Neural crest cell (in vitro differentiated cells): ENCODE measurements at places on chromosomes 3 and 15.

- no peak overlapping the region for H3K4me3 ChIP-seq
- H3K27me3 ChIP-seq, result no peaks in the 10 kb centered on the region
- no peaks in the 10 kb centered on the region for H3K4me1 ChIP-seq
- peaks cover 13% of the 10 kb centered on the region for H3K36me3 ChIP-seq
- H3K27ac ChIP-seq, result no peak overlapping the region
These were observed 58.6 kb downstream of the PIAS1 start for GRCh38 chr15:68112706-68113105.

- H3K4me1 ChIP-seq, result peaks cover 25% of the 10 kb centered on the region
- H3K4me3 ChIP-seq, result peak within 1 kb of the TSS; percentile 86
- no peaks in the 10 kb centered on the region for H3K36me3 ChIP-seq
- DNase-seq, result peak; percentile 63
- H3K27me3 ChIP-seq, result peaks cover 35% of the 10 kb centered on the region
- H3K27ac ChIP-seq, result no peak within 1 kb of the TSS
These were observed at the start of gene ZMYND10 for GRCh38 chr3:50345586-50346234. Gene ZMYND10 (minus strand): TSS chr3:50345732. CDS start chr3:50345579, 153 bp downstream.

DNA sequence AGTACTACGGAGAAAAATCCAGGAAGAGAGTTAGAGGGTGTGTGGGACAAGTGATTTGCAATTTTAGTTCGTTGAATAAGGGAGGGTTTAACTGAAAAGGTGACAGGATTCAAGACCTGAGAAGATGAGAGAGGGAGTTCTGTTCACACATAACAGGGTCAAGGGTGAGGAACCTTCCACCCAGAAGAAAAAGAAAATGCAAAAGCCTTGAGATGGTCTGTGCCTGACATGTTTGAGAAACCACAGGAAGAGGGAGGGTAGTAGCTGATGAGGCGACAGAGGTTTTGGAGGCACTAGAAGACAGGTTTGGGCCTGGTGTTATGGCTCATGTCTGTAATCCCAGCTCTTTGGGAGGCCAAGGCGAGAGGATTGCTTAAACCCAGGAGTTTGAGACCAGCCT is 591 bp upstream of the SLC25A20 start:
- H3K36me3 ChIP-seq, result no peaks in the 10 kb centered on the region
- no peak for DNase-seq
- peaks cover 21% of the 10 kb centered on the region for H3K4me1 ChIP-seq
- H3K27me3 ChIP-seq, result no peaks in the 10 kb centered on the region
- peak overlapping the region; percentile 92 for H3K4me3 ChIP-seq
- H3K27ac ChIP-seq, result no peak overlapping the region

DNA sequence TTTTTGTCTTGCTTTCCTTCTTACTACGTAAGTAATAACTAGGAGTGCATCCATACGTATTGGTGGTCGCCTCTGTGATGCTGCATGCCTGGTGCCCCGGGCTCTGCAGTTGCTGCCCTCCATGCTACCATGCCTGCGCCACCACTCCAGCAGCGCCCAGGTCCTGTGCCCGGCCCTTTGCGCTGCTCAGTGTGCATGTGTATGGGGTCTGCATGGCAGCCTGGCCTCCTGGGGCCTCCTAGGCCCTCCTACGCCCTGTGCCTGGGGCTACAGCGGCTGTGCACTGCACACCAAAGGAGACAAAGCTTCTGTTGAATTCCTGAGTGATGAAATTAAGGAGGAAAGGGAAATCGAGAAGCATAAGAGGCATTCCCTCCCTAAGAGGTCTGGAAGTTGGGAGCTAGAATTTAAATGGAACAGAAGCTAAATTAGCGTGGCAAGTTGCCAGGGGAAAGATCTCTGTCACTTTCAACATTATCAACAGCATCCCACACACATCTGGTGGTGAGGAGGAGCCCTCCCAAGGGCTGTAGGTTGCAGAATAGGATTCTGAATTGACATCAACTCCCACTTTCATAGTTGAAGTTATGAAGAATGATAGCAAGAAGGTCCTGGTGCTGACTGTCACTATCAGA is 275.0 kb upstream of the CHRM5 start:
- H3K27me3 ChIP-seq, result no peaks in the 10 kb centered on the region
- H3K4me3 ChIP-seq, result no peak overlapping the region

GRCh38 chr3:55343486-55344357 is 143.4 kb downstream of the WNT5A start:
- no peaks in the 10 kb centered on the region for H3K27me3 ChIP-seq
- H3K27ac ChIP-seq, result no peak overlapping the region
- H3K4me3 ChIP-seq, result no peak overlapping the region
- H3K4me1 ChIP-seq, result peaks cover 4% of the 10 kb centered on the region
- no peak for DNase-seq
- H3K36me3 ChIP-seq, result no peaks in the 10 kb centered on the region

GRCh38 chr15:78550194-78550593 is 9.9 kb downstream of the PSMA4 start:
- H3K4me1 ChIP-seq, result no peaks in the 10 kb centered on the region
- H3K4me3 ChIP-seq, result no peak overlapping the region
- H3K27me3 ChIP-seq, result no peaks in the 10 kb centered on the region
- DNase-seq, result no peak
- H3K36me3 ChIP-seq, result peaks cover 9% of the 10 kb centered on the region

- no peak overlapping the region for H3K27ac ChIP-seq
- no peaks in the 10 kb centered on the region for H3K36me3 ChIP-seq
- H3K4me1 ChIP-seq, result no peaks in the 10 kb centered on the region
- no peaks in the 10 kb centered on the region for H3K27me3 ChIP-seq
These were observed 53.8 kb downstream of the UBE2E2 start for GRCh38 chr3:23256741-23257435.

- H3K4me3 ChIP-seq, result no peak overlapping the region
- no peaks in the 10 kb centered on the region for H3K27me3 ChIP-seq
- no peak overlapping the region for H3K27ac ChIP-seq
These were observed 95.3 kb downstream of the CHRNA7 start for GRCh38 chr15:32125595-32125994.

DNA sequence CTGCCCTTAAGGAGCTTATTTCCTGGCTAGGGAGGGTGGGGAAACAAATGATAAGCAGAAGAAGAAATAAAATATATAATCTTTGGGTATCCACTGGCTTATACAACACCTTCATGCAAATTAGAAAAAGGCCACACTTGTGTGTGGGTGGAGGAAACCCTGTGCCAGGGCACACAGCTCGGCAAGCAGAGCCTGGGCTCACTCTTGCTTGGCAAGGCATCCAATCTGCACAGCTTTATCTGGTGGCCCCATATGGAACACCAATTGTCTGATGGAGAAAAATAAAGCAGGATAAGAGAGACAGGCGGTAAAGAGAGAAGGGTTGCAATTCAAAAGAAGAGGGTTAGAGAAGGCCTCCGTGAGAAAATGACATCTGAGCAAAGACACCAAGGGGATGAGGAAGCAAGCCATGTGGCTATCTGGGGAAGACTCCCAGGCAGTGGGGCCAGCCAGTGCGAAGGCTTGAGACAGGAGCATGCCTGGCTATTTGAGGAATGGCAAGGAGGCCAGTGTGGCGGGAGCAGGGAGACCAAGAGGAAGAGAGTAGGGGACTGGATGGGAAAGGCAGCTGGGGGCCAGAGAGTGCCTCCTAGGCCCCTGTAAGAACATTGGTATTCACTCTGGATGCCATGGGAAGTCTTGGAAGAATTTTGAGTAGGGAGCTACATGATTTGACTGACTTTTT is 22.5 kb upstream of the VPS8 start:
- H3K4me1 ChIP-seq, result peaks cover 16% of the 10 kb centered on the region
- DNase-seq, result no peak
- H3K27ac ChIP-seq, result no peak overlapping the region
- peaks cover 5% of the 10 kb centered on the region for H3K27me3 ChIP-seq
- H3K36me3 ChIP-seq, result no peaks in the 10 kb centered on the region

- no peak overlapping the region for H3K27ac ChIP-seq
- peaks cover 18% of the 10 kb centered on the region for H3K36me3 ChIP-seq
- no peaks in the 10 kb centered on the region for H3K4me1 ChIP-seq
- H3K27me3 ChIP-seq, result no peaks in the 10 kb centered on the region
- no peak overlapping the region for H3K4me3 ChIP-seq
These were observed 22.6 kb downstream of the SLC51A start for GRCh38 chr3:196238612-196239560.

- no peaks in the 10 kb centered on the region for H3K36me3 ChIP-seq
- peaks cover 21% of the 10 kb centered on the region for H3K27me3 ChIP-seq
These were observed 257.4 kb downstream of the AGBL1 start for GRCh38 chr15:86337071-86337470.

DNA sequence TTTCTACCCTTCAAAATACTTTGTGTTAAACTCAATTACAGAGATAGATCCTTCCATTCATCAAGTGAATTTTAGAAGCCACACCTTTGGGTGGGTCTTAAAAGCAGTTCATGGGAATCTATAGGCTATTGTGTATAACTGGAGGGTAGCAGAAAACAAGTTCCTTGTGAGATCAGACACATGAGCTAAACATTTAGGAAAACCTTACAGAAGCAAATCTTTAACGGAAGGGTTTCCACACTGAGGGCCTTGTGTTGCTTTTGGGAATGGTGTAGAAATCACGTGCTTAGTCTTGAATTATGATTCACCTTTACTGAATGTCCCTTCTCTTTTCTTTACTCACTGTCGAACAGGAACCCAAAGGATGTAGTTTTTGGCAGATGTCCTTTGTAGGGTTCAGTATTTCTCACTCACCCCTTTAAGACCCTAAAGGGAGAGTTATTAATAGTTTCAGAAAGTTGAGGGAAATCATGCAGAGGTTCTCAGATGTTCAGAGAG is 257.3 kb upstream of the CTDSPL start:
- peaks cover 3% of the 10 kb centered on the region for H3K36me3 ChIP-seq
- no peak overlapping the region for H3K27ac ChIP-seq
- no peaks in the 10 kb centered on the region for H3K4me1 ChIP-seq
- no peaks in the 10 kb centered on the region for H3K27me3 ChIP-seq
- DNase-seq, result no peak

DNA sequence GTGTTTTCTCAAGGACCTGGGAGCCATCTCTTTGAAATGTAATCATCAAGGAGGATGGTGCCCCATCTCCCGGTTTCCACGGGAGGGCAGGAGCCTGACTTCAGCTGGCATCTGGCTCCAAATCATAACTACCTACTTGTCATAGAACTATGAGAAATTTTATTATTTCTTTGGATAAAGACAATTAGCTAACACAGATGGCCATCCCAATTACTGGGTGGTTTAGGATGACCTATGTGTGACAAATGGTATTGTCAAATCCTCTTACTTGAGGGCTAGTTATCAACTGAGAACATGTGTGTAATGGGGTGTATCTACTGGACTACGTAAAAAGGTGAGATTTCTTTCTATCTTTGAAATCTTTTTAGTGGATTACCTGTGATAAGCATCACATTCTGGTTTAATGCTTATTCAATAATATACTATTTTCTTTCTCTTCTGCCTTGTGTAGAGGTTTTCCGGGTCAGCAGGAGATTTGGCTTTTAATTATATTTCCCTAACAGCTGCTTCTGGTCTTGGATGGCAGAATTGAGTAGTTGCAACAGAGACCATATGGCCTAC is 15.3 kb upstream of the PARP14 start:
- peaks cover 13% of the 10 kb centered on the region for H3K27me3 ChIP-seq
- H3K27ac ChIP-seq, result no peak overlapping the region
- no peak for DNase-seq
- H3K4me3 ChIP-seq, result no peak overlapping the region
- no peaks in the 10 kb centered on the region for H3K4me1 ChIP-seq

- H3K4me3 ChIP-seq, result peak overlapping the region; percentile 71
- peaks cover under 1% of the 10 kb centered on the region for H3K27me3 ChIP-seq
- peaks cover 49% of the 10 kb centered on the region for H3K4me1 ChIP-seq
- peaks cover 4% of the 10 kb centered on the region for H3K36me3 ChIP-seq
- peak overlapping the region; percentile 44 for H3K27ac ChIP-seq
These were observed 5.4 kb downstream of the PCBP4 start for GRCh38 chr3:51961602-51962569.

- H3K36me3 ChIP-seq, result peaks cover 2% of the 10 kb centered on the region
- H3K27ac ChIP-seq, result peak overlapping the region; percentile 59
- H3K4me1 ChIP-seq, result peaks cover 33% of the 10 kb centered on the region
- H3K4me3 ChIP-seq, result no peak overlapping the region
These were observed 309.7 kb upstream of the NR2F2 start for GRCh38 chr15:96020797-96021196.

- H3K36me3 ChIP-seq, result peaks cover 55% of the 10 kb centered on the region
- peaks cover 14% of the 10 kb centered on the region for H3K4me1 ChIP-seq
- DNase-seq, result no peak
- no peak overlapping the region for H3K4me3 ChIP-seq
- H3K27me3 ChIP-seq, result no peaks in the 10 kb centered on the region
- H3K27ac ChIP-seq, result no peak overlapping the region
These were observed 129.7 kb downstream of the ARNT2 start for GRCh38 chr15:80533790-80534333.

DNA sequence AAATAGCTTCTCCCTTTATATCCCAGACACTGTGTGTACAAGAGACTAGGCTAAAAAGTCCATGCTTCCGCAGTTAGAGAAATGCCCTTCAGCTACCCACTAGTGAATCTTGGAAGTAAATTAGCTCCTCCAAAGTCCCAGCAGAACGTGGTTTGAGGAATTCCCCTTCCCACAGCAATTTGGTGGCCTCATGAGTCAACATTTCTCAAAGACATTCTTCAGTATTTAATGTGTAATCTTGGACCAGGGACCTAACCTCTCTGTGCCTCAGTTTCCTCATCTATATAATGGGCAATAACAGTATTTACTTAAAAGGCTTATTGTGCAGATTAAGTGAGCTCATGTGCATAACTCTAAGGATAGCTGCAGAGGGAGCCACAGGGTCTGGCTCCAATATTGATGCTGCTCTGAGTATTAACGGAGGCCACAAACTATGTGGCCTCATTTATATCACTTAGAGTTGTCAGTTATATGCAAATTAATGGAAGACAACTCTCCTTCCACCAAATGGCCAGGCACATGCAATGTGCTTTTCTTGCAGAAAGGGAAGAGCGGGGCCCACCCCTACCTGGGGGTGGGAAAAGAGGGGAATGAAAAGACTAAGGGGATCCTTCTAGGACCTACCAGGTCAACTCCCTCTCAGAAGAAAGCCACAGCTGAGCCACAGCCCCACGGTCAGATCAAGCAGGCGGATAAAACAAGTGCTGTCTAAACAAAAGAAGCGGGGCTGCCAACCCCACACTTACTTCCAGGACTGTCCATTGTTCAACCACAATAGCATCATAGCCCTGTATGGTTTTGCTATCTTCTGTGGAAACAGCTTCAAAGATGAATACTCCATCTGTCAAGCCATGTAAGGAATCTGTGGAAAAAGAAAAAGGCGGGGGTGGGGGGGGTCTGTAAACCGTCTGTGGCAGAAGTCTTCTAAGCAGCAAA is 92.4 kb downstream of the OXNAD1 start:
- DNase-seq, result no peak
- peaks cover 6% of the 10 kb centered on the region for H3K36me3 ChIP-seq
- peak overlapping the region; percentile 36 for H3K4me3 ChIP-seq
- H3K27me3 ChIP-seq, result no peaks in the 10 kb centered on the region
- H3K4me1 ChIP-seq, result peaks cover 12% of the 10 kb centered on the region

DNA sequence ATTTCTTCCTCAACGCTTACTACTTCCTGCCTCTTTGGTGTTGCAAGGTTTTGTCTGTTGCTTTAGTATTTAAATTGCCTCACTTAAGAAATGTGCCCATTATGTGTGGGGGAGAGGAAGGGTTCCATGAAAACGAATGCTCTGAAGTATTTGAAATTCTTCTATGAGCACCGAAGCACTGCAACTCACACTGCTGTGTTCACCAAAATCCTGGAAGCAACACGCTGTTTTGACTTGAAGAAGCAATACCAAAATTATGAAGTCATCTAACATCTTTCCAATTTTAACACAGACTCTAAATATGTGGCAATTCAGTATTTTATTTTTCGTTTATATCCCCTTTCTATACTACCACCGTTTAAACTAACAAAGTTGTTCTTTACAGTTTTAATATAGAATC is 101.5 kb downstream of the RBMS3 start:
- H3K36me3 ChIP-seq, result peaks cover 15% of the 10 kb centered on the region
- DNase-seq, result no peak
- no peak overlapping the region for H3K4me3 ChIP-seq
- H3K27me3 ChIP-seq, result no peaks in the 10 kb centered on the region
- H3K4me1 ChIP-seq, result peaks cover 9% of the 10 kb centered on the region

GRCh38 chr15:77145370-77145769 is 74.5 kb upstream of the TSPAN3 start:
- H3K36me3 ChIP-seq, result peaks cover 17% of the 10 kb centered on the region
- no peak for DNase-seq
- no peaks in the 10 kb centered on the region for H3K27me3 ChIP-seq
- H3K27ac ChIP-seq, result no peak overlapping the region
